NCI-H748 treated with DMSO at 0.1 percent for 48 hours (cell line): ENCODE measurements at places on chromosomes 13 and 19.

DNA sequence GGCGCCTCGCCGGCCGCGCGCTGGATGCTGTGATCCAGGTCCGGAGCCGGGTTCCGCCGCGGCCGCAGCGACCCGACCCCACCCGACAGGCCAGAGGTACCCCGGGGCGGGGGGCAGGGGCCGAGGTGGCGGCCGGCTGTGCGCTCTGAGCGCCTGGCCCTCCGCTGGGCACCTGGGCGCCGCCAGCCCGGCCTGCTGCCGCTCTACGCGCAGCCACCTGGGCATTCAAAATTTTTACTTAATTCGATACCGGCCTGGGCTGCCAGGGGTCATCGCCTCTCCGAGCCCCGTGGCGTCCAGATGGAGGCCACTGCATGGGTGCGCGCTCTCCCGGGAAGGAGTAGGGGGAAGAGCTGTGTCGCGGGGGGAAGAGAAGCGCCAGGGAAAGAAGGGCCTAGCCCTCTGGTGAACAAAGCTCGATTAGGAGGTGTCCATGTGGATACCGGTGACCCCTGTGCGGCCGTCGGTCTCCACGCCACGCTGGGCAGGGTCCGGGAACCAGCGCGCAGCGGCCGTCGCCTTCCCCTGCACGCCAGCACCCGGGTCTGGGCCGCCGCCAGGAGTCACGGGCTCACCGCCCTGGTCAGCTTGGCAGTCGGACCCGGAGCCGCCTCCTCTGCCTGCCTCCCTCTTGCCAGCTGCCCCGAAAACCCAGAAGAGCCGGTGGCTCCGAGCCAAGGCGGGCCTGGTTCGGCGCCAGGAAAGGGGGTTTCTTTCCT lies 666 bp downstream of the BIVM start:
- DNase-seq, result no peak

DNA sequence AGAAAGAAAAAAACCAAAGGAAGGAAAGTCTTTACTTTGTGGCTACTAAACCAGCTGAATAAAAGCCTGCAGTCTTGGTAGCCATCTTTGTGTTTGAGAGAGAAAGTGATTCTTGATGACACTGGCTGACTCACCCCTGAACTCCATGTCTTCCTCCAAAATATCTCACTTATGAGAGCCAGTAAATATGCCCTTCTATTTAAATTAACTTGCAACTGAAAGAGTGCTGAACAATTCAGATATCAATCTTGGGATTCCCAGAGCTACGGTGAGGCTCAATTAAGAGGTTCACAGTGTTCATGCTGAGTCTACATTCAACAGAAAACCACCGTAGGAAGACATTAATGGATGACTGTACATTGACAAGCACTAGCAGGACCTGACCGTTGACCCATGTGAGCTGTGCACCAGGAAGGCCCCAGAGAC lies 57.9 kb downstream of the KCTD12 start:
- no peak for DNase-seq

GRCh38 chr19:9911524-9912185 lies 24.7 kb downstream of the OLFM2 start:
- DNase-seq, result no peak

DNA sequence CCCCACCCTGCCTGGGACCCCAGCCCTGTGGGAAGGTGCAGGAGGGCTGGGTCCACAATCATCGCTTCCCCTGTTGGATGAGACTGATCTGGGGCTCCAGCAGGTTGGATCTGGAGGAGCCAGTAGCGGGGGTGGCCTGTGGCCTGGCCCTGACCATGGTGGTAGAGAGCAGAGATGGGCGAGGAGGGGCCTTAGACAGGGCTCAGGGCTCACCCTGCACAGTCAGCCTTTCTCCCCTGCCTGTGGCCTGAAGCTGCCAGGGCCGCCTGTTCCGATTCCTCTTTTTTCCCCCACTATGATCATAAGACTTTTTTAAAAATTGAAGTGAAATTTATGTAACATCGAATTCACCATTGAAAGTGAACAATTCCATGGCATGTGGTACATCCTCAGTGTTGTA lies 18.2 kb downstream of the SIN3B start:
- no peak for DNase-seq

- no peak for DNase-seq
These were observed 53.8 kb downstream of the EPS15L1 start for GRCh38 chr19:16417660-16418596.

GRCh38 chr19:17475541-17476115 lies 5.3 kb downstream of the SLC27A1 start:
- DNase-seq, result no peak

- no peak for DNase-seq
These were observed 16.9 kb upstream of the BTBD2 start for GRCh38 chr19:2032296-2032941.

GRCh38 chr19:17244618-17245534 lies 843 bp downstream of the NR2F6 start:
- DNase-seq, result no peak

DNA sequence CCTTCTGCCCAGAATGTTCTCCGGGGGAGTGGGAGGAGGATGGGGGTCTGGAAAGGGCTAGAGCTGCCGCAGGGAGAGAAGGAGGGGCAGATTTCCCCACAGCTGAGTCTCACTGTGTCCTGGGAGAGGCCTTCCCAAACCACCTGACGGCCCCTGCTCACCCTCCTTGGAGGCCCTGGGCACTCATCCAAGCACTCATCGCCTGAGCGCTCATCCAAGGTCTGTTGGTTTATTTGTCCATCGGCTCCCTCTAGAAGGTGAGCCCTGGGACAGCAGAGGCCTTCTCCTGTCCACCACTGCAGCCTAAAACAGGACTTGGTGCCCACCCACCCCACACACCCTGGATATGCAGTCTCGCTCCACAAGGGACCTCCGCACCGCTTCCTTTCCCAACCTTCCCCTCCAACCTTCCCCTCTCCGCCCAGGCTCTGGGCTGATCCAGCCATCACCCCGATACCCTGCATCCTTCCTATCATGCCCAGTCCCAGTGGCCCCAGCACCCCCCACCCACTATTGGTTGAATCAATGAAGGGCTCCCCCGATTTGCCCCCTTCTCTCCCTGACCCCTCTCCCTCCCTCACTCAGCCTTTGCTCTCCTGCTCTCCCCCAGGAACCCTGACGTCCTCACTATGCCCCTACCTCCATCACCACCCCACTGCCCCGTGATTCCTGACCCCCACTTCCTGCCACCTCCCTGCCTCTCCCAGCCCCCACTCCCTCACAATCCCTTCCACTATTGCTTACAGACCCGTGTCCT lies 1.7 kb downstream of the UBXN6 start:
- DNase-seq, result no peak

DNA sequence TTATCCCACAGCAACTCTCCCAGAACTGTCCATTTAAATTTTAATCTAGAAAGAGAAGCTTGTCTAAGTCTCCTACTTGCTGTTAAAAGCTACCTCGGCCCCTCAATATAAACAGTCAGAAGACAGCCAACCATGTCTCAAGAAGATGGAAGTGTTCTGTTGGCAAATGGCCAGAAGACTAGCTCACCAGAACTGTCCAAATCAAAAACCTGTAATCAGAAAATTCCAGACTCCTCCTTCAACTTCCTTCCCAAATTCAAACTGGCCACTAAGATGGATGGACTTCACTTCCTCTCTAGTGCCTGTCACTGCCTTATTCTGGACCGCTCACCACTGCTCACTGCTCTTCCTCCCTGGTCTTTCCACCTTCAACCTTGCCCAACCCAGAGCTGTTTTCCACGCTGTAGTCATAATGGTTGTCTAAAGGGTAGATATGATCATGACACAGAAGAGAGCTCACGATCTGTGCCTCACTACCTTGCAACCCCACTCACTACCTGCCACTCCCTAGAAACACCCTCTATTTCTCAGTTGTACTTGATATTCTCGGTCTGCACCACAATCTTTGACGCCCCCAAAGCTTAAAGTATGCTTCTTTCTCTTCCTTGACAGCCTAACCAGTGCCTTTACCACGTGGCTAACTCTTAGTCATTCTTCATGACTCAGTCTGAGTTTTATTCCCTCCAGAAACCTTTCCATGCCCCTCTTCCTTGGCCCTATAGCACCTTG lies 9.2 kb downstream of the FGF14 start:
- no peak for DNase-seq

GRCh38 chr19:33432446-33433170 lies 59.1 kb downstream of the CEBPG start:
- DNase-seq, result no peak

- DNase-seq, result no peak
These were observed 31.0 kb downstream of the CAPN12 start for GRCh38 chr19:38713227-38713649.

DNA sequence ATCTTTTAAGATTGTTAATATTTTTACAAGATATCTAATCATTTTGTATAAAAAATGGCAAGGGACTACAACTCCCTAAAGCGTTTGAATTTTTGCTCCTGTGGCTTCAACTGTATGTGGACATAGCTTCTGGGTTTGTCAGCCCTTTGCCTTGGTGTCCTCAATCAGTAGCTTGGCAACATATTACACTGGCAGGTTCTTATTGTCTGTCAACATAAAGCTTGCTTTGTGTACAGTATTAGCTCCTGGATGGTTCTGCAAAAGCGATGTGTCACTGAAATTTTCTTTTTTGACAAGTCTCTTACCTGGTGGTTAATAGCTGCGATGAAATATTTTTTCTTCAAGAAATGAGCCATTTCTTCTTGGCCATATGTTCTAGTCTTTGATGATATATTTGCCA lies 190.0 kb downstream of the HS6ST3 start:
- DNase-seq, result peak; percentile 29

- no peak for DNase-seq
These were observed 16.1 kb upstream of the TTYH1 start for GRCh38 chr19:54399189-54399588.

DNA sequence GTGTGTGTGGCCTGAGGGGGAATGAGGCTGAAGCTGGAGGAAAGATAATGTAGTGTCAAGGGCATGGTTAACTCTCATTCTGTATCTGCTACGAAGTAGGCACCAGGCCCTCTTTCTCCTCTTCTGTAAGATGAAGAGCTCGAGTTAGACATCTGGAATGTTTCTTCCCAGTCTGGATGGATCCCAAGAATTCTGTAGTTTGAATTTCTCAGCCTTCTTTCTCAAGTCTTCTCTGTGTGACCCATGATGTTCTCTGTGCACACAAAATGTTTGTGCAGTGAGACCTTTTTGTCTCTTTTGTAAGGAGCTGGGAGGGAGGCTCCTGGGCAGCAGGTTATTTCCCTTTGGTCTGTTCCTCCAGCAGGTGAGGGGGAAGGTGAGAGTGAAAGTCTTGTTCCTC lies 13.7 kb downstream of the FGF9 start:
- DNase-seq, result no peak

DNA sequence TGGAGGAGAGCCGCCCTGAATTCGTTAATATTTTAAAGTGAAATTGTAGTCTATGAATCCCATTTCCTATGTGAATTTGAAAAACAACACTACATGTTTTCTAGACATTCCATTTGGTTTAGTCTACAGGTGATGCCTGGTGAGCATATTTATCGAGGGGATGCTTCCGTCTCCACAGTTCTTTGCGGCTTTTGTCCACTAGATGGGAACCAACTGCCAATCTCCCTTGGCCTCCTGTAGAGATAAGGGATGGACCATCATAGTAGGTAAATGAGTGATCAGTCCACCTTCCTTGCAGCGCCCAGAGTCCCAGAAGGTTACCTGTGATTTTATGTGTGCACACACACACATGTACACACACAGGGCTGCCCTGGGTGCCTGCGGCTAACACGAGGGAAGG lies 289.8 kb upstream of the SOX21 start:
- DNase-seq, result no peak

DNA sequence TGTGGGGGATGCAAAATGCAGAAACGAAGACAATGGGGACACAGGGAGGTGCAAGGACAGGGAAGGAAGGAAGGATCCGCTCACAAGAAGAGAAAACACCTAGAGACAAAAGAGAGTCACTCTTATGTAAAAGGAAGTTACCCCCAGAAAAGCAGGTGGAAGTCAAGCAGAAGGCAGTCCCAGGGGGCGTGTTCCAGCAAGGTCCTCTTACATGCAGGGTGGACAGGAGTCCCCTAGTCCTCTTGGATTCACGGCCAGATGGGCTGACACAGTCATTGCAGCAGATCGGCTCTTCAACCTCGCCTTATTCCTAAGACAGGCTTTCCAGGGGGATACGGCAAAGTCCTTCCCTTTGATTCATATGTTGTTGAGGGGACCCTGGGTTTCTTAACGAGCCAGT lies 83.9 kb upstream of the SPATA13 start:
- no peak for DNase-seq

GRCh38 chr13:50650592-50651504 lies 192.6 kb downstream of the DLEU7 start:
- DNase-seq, result no peak

DNA sequence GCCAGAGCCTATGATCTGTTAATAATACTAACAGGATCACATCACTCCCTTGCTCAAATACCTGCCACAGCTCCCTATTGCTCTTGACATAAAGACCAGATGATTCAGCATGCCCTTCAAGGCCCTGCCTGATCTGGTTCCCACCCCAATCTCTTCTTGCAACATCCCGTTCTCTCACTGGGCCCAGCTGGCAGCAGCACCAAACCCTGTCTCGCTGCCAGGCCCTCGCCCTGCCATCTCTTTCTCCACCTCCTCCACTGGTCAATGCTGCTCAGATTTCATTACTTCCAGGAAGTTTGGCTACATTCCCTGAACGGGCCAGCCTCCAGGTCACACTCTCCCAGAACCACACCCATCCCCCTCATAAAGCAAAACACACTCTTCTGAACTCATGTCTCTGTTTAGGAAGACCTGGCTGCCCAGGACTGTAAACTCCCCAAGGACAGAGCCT lies 8.6 kb upstream of the BCAT2 start:
- DNase-seq, result no peak

DNA sequence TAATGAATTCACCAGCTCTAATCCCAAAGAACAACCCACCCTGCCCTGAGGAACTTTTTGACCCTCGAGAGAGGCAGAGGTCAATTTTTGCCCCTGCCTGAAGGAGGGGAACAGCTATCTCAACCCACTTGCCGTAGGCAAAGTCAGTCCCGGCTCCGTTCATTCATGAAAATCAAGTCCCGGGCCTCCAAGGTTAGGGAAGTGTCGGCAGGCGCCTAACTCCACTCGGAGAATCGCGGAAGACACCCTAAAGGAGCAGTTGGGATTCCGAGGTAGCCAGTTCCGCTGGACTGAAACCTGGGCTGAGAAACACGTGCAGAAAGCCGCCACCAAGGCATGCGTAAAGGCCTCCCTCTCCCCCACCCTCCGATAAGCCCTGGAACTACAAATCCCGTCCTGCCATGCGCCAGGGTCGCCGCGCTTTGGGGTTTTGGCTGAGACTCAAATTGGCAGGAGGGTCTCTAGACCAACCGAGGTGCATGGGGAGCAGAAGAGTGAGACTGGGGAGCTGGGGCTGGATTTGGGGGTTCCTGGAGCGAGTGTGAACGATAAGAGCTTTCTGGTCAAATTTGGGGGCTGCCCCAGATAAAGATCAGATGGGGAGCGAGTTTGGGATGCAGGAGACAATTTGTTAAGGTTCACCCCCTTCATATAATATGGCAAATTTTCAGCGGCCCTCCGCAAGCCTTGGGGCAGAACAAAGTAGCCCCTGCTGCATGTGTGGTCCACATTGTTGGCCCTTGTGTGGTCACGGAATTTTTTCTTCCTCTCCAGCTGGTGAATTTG lies at the start of gene TNPO2:
TNPO2 (minus strand) TSS at position 292 of the 786 bp plus-strand sequence. CDS start 2,955 bp downstream, outside the sequence.
- DNase-seq, result peak; percentile 11

DNA sequence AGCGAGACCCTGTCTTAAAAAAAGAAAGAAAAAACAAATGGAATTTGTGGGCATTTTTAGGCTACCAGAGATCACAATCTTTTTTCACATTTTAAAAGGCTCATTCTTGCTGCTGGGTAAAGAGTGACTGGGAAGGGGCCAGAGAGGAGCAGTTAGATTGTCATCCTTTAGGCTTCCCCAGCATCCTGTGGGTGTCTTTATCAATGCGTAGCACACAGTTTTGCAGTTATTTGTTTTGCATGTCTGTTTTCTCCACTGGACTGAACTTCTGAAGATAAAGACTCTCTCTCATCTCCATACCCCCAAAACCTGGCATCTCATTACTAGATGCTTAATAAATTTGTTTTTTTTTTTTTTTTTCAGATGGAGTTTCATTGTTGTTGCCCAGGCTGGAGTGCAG lies 2.1 kb upstream of the UTP14C start:
- no peak for DNase-seq
